ENCODE measurements at places on chromosomes 2 and 18.

GRCh38 chr18:49098386-49098785 lies 147.6 kb upstream of the SMAD7 start:
- no peak for DNase-seq

GRCh38 chr2:31078579-31079105 lies 59.6 kb downstream of the GALNT14 start:
- no peak for DNase-seq

GRCh38 chr2:147482916-147483669 lies 361.7 kb upstream of the ACVR2A start:
- DNase-seq, result no peak

- no peak for DNase-seq
These were observed 263.5 kb downstream of the ZNF407 start for GRCh38 chr18:74861154-74861553.

DNA sequence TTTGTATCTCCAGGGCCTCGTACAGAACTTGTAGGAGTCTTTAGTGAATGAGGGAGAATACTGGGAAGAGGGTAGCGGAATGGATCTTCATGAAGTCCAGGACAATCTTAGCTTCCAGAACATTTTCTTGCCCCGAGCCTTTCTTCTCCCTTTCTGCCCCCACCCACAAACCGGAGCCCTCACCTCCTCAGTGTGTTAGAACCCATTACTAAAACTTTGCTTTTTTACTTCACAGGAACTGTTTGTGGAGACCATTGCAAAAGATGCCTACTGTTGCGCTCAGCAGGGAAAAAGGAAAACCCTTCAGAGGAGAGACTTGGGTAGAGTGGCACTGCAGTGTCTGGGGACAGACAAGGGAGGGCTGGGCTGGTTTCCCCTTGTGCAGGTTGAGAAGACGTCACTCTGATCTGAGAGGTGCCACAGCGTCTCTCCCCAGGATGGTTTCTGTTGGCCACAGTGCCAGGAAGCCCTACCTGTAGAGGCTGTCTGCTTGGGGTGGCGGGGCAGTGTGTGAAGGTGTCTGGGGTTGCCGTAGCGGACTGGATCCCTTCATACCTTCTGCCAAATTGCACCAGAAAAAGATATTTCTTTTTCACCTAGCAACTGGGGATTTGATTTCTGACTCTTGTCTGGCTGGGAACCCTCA lies 786 bp downstream of the POLE4 start:
- DNase-seq, result no peak

DNA sequence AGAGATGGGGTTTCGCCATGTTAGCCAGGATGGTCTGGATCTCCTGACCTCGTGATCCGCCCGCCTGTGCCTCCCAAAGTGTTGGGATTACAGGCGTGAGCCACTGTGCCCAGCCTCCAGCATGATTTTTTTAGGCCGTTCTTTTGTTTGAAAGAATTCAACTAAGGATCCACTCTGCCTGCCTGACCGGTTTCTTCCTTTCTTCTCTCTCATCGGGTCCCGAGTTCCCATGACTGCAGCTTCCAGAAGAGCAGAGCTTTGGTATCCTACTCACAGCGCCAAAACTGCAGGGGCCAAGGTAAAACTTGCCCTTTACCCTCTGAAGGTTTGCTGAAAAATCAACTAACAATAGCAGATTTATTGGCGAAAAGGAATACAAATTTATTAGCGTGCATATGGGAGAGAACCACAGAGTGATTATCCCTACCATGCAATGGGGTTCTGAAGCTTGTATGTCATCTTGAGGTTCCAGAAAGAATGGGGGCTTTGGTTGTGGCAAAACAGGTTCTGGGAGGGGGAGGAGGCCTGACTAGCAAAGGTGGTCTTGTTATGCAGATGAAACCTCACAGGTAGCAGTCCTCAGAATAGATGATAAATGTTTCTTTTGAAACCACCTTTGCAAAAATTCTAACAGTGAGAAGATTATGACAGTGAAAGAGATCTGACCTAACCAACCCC lies 87.0 kb upstream of the MSH6 start:
- DNase-seq, result no peak

- DNase-seq, result no peak
These were observed 69.2 kb upstream of the SLC9A2 start for GRCh38 chr2:102550151-102550550.

DNA sequence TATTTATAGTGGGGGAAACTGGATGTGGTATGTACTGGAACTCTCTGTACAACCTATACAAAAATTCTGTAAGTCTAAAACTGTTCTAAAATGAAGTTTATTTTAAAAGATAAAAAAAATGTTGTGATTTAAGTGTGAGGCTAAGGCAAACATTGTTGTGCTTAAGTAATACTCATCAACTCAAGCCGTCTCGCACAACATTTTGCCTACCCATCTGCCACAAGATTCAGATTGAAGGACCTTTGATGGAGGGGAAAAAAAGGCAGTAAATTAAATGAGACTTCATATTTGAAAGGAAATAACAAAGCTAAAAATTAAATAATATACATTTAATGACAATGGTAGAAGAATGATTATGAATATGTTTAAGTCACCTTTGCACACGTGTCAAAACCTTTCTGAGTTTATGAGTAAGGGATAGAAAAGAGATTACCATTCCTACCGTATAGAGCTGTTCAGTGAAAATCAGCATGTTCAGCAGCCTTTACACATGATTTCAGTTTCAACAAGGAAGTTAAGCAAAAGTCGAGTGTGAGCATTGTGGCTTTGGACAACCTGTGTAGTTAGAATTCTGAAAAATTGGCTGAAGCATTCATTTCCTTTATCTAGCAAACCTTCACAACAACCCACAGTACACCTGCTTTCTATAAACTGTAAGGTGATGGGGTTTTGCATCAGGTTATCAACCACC lies 499.3 kb downstream of the IRS1 start:
- no peak for DNase-seq

GRCh38 chr2:203582468-203582867 lies 47.4 kb upstream of the RAPH1 start:
- DNase-seq, result no peak

DNA sequence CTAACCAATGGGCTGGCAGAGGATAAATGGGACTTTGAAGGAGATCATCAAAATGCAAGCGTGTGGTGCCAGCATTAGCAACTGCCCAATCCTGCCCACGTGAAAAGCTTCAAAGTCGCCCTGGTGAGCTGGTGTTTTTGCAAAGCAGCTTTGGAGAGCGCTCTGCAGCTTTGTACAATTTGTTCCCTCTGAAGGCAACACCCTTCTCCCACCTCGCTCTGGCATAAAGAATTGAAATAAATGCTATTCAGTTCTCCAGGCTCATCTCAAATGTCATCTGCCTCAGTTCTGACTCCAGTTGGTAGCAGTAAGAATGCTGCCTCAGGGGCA lies 3.5 kb downstream of the COPS9 start:
- DNase-seq, result no peak

- DNase-seq, result no peak
These were observed 18.3 kb upstream of the SP3 start for GRCh38 chr2:173983391-173983871.

DNA sequence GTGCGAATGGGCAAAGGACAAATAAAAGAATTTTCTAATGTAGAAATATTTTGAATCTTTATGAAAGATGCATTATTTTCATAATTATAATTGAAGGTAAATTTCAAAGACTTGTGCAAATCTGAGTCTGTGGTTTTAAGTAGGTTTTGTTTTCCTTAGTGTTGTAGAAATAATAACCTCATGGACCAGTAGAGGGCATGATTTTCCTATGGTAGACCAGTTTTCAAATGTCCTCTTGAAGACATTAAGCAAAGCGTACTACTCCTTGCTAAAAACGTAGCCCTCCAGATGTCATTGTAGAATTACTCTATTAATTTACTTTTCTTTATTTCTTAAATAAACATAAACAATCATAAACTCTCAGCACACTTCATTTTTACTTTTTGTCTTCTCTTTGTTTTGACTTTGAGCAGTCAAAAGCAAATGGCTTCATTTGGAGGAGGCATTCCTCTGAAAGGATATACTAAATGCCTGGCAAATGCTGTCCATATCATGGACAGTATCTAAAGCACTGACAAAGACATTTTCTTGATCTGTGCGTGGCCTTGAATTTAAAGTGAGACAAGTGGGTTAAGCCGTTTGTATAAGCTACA lies 85.8 kb upstream of the FAM237A start:
- DNase-seq, result no peak

GRCh38 chr2:35997488-35997887 lies 358.1 kb upstream of the CRIM1 start:
- DNase-seq, result no peak

- DNase-seq, result no peak
These were observed 42.9 kb downstream of the FSHR start for GRCh38 chr2:49111456-49111855.

Measured in H54 (cell line).